ENCODE measurements at places on chromosomes 5 and 9.

DNA sequence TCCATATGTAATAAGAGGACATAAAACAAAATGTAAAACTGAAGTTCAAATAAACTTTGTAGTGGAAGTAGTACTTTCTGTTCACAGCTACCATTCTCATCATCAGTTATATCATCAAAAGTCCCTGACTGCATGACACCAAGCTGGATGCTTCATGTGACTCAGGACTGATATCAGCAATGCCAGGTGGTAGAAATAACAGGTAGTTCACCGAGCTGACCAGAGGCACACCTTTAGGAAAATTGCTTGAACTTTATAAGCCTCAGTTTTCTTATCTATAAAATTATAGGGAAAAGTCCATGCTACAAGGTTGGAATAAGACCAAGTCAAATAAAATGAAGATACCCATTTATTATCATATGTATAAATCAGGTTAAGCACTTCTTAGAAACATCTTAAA, 124.9 kb upstream of the PTGER4 start:
- no peaks in the 10 kb centered on the region for H3K27me3 ChIP-seq
- no peak for DNase-seq
- peaks cover 11% of the 10 kb centered on the region for H3K4me1 ChIP-seq
- H3K36me3 ChIP-seq = no peaks in the 10 kb centered on the region
- no peak overlapping the region for H3K4me3 ChIP-seq

DNA sequence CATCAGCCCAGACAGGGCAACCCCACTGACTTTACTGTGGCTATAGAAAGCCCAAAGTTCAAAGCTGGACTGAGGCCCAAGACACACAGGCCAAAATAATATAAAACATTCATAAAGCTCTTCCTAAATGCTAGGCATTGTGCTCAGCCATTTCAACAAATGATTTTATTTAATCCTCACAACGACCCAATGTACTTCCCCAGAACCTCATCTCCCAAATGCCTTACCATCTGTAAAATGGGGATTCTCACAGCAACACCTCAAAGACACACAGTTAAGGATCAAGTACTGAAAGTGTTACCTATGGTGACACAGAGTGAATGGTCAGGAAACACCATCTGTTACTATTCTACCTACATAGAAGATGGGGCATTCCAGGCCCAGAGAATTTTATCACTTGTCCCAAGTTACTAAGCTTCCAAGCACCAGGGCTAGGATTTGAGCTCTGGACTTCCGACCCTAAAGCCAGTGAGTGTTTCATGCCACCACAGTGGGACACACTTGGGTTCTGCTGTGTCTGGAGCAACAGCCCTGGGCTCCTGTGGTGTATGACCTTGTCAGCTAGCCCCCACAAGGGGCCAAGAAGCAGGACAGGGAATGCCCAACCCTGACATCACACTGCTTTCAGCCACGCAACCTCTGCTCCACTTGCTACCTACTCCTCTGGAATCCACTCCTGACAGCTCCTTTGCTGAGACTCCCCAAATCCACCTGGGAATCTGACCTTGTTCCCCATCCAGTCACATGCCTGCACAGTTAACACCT, 15.1 kb downstream of the SHB start:
- no peak for DNase-seq
- H3K4me1 ChIP-seq = peaks cover 6% of the 10 kb centered on the region

DNA sequence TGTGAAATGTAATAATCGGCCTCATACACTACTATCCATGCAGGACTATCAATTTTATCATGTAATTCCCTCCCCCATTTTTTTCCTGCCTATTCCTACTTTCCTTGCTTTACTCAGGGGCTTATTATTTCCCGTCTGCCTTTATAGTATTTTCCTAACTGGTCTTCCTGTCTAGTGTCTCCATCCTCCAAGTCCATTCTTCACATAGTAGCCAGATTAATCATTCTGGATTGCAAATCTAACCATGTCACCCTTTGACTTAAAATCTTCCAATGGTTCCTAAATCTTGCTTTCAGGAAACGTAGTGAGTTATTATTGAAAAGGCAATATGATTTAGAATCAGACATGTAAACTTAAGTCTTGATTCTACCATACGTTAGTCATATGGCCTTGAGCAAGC, 307.4 kb upstream of the HAPLN1 start:
- H3K4me1 ChIP-seq = no peaks in the 10 kb centered on the region
- H3K27ac ChIP-seq = no peak overlapping the region
- H3K27me3 ChIP-seq = no peaks in the 10 kb centered on the region
- no peak for DNase-seq
- H3K4me3 ChIP-seq = no peak overlapping the region

- H3K4me1 ChIP-seq = no peaks in the 10 kb centered on the region
- H3K27me3 ChIP-seq = no peaks in the 10 kb centered on the region
- DNase-seq = no peak
- H3K4me3 ChIP-seq = no peak overlapping the region
Observed at GRCh38 chr5:44711901-44712300, 96.8 kb upstream of the MRPS30 start.
